Stimulated activated naive CD8-positive, alpha-beta T cell treated with anti-CD3 and anti-CD28 coated beads, Interleukin-15, Interleukin-2, amounts not matched to agents 100 U/mL and 50 U/mL, for 24 hours (primary cell): ENCODE measurements at places on chromosomes 5 and 9.

DNA sequence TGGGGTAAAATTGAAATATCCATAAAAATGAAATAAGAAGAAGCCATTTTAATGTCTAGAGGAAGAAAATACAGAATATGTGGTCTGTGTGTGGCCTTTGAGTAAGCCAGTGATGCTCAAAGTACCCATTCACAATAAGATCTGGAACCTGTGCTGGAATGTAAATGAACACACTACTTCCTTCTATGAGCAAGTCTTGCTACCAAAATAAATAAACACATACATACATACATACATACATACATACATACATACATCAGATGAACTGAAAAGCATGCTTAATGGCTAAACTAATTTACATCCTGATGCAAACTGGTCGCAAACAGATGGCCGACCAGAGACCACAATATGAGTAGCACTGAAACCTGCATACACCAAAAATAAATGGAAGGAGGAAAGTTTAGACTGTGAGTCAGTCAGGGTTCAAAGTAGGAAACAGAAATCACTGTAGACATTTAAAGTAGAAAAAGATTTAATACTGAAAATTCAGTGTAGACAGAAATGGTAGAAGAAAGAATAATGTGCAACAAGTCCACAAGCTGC is 317.6 kb downstream of the CAAP1 start:
- DNase-seq, result no peak

- peak; percentile 18 for DNase-seq
These were observed 164.8 kb upstream of the VCAN start for GRCh38 chr5:83306572-83307241.

GRCh38 chr5:35363387-35363965 is 133.2 kb upstream of the PRLR start:
- DNase-seq, result no peak

DNA sequence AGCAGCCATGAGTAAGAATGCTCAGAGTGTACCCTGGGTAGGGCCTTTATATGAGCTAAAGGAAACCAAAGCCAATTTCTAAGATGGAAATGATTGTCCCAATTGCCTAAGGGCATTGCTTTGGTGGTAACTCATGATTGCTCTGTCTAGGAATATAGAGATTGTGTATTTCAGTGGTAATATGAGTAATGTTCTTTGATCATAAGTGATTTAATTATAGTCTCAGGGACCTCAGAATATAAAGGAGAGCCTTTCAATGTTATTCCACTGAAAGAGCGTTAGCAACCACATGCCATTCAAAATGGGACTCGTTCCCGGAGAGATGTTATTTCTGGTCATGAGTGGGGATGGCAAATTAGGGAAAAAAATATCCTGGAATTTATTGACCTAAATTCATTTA is 340.5 kb downstream of the ARHGEF28 start:
- no peak for DNase-seq

GRCh38 chr9:114504341-114505186 is 709 bp downstream of the WHRN start:
- peak; percentile 48 for DNase-seq

DNA sequence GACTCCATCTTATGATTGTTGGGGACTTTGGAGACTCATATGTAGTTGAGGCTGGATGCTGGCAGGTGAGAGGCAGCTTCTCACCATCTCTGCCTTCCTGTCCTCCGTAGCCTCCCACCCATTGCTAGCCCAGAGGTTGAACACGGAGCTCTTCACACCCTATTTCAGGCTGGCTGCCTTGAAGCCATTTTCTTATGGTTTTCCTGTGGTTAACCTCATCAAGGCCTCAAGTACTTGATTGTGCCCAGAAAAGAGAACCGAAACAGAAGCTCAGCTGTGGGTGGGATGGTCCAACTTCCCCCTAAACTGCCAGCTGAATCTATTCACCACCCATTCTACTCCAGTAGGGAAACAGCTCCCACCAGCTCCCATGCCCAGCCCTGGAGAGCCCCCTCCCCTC is 102.9 kb downstream of the LIFR start:
- DNase-seq, result peak; percentile 43

DNA sequence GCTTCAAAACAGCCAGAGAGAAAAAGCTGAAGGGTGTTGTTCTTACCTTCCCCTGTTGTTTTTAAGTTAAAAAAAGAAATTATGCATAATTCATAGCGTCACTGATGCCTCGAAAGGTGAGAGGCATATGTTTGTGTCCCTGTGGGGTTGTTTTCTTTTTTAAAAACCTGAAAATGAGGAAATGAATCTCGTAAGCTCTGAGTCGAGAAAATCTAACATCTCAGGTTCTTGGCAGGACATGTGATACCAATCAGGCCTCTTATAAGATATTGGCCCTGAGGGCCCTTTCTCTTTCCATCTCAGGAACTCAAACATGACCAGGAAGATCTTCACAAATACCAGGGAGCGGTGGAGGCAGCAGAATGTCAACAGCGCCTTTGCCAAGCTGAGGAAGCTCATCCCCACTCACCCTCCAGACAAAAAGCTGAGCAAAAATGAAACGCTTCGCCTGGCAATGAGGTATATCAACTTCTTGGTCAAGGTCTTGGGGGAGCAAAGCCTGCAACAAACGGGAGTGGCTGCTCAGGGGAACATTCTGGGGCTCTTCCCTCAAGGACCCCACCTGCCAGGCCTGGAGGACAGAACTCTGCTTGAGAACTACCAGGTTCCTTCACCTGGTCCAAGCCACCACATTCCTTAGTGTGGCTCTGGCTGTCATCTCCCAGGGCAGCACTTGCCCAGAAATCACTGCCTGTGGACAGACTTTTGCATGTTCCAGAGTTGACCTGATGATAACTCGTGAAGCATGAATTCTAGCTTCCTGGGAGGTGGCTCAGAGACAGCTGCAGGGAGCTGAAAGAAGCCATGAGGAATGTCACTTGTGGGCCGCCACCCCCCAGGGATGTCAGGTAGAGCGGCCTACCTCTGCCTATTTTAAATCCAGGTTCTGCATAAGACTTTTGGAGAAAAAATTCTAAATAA is at the start of gene TAL2:
Gene TAL2 (plus strand): TSS at position 274 of the 921 bp plus-strand sequence. CDS start 40 bp downstream, at position 314.
- DNase-seq, result no peak

DNA sequence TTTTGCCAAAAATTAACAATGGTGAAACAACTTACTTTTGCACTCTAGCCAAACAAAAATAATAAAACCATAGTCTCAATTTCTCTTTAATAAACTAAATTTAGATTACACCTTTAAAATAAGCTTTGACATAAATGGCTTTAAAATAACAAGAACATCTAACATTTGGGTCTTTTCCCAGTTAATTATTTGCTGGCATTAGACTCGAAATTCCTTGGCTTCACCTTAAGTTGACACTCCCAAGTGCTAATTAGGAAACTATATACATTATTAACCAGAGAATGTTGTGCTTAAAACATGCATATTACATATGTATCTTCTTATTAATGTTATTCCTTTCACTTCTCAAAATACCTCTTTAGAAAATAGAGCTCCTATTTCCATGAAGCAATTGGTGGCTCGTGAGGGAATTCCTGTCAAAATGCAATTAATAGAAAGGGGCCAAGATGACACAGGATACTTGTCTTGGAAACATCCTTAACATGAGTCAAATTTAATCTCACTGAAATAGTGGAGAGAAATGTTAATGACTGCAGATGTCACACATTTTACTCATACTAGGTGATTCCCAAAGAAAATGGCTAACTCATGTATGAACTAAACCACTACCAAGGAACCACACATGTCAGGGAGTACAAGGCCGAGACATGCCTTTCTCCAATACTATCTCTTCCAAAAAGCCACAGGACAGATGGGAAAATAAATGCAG is 932.9 kb upstream of the DMAC1 start:
- no peak for DNase-seq

- no peak for DNase-seq
These were observed 25.0 kb downstream of the ABHD17B start for GRCh38 chr9:71886015-71886414.

DNA sequence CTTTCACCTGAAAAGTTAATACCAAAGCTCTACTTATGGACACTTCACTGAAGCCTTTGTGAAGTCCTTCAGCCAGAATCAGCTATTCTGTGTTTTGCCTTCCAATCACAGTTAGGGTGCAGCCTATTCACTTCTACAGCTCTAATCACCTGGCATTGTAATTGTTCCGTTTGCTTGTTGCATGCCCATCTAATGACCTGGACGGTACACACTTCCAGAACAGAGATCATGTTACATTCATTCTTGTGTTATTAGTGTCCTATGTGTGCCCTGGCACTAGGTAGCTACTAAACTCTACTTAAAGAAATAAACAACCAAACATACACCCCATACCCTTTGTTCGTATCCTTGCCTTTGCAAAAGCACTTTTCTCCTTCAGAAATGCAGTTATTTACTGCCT is 1162.9 kb upstream of the WWC1 start:
- no peak for DNase-seq

DNA sequence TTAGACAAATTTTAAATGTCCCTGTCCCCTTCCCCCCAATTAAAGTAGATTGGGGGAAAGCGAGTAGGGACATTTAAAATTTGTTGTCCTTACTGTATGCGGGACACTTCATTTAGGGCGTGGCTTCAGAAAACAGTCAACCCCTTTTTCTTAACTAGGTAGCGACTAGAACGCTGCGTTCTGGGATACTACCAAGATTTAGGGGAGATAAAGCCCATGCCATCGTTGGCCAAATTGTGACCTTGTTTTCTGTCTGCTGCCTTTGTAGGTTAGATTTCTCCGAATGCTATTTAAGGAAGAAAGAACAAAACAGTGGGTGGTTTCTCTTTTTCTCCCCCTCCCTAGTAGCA is 1.2 kb downstream of the CKS2 start:
- DNase-seq, result no peak

DNA sequence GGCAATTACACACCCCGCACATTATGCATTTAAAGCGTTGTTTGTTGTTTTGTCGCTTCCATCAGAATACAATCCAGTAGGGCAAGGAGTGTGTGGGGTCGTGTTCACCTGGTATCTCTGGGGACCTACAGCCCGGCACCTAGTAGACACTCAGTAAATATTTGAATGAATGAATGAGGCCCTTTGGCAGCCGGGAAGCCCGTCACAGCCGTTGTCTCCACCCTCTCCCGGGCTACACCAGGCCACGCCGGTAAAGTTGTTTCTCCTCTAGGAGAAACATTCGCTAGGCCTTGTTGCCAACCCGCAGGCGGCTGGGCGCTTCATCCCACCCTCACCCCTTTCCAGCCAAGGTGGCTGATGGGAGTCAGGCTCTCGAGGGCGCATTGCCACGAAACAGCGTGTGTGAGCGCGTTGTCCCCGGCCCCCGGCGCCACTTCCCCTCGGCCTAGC is 876 bp upstream of the JAK2 start:
- DNase-seq, result no peak

DNA sequence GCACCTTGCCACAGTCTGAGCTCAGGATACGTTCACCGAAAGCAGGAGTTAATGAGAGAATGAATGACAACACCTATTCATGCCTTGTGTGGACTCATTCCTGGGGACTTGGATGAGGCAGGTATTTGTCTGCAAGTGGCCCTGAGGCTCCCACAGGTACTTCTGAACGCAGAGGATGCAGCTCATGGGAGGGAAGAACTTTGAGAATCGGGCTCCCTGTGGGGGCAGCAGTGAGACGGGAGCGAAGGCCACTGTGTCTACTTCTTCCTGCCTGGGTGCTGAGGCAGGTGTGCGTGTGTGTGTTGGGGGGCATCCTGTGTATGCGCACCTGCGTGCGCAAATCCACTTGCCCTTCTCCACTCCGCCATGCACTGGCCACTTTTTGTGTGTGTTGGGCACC is 42.2 kb downstream of the PTPN3 start:
- no peak for DNase-seq

GRCh38 chr9:35397216-35397698 is 92.7 kb upstream of the RUSC2 start:
- DNase-seq, result no peak

DNA sequence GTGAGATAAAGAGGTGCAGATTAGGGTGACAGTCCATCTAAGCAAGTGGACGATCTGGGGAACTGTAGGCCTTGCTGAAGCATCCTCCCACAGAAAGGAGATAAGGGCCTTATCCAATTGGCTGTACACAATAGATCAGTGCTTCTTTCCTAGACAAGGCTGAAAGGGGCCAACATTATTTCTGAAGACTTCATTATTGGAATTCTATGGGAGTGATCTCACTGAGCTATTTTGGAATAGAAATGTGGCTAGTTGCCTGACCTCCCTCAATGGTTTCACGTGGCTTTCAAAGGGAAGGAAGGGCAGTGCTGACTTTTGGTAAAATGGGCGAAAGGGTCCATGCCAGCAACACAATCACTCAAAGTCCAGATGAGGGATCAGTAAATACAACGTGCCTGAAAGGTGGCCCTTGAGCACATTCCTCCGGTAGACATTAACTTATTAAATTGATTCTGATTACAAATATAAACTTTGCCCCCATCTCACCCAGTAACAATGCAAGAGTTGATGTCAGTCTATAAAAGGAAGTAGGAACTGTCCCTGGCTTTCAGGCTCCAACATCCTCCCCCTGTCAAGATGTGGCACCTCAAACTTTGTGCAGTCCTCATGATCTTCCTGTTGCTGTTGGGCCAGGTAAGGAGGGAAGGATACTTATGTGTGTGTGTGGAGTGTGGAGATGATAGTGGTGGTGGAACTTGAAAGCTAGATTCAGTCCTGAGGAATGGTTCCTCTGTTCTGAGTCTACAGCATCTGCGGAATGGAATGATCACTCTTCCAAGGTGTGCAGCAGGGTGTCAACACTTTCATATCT is at the start of gene LEAP2:
Gene LEAP2 (plus strand): TSS at position 550 of the 811 bp plus-strand sequence. CDS start 27 bp downstream, at position 577.
- no peak for DNase-seq

DNA sequence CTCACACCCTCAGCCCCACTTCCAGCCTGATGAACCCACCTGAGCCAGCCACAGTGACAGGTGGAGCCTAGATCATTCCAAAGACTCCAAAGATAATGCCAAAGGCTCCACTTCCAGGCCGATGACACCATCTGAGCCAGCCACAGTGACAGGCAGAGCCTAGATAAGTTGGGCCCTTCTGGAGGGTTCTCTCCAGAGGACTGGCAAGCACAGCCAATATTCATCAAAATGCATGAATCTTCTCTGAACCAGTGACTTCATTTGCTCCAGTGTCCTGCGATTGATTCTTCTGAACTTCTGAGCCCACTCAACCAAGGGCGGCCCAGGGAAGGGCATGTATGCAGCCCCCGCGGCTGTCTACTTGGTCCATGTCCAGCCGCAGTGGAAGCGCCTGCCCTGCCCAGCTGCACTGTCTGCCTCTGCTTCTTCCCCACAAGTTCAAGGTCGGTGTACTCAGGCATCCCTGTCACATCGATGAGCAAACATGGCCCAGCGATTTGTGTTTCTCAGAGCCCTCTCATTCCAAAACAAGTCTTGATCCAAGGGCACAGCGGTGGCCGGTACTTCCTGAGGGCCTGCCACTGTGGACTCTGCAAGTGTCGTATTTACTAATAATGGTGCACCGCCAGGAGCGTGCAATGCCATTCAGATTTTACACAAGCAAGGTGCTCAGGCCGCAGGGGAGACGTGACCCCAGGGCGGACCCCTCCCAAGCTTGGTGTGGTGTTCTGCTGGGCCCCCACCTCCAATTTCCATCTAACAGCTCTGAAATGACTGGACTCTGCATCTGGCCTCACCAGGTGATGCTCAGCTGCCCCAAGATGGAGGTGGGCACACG is 107.0 kb downstream of the VAV2 start:
- no peak for DNase-seq
